ENCODE measurements at places on chromosomes 1 and 21. TPM values are rescaled to one million over a fixed set of nuclear protein-coding genes. Genes with fewer than 3 reads are reported as not detected.

- DNase-seq = no peak
Measured at GRCh38 chr1:40050863-40051262, 10.3 kb downstream of the CAP1 start.

DNA sequence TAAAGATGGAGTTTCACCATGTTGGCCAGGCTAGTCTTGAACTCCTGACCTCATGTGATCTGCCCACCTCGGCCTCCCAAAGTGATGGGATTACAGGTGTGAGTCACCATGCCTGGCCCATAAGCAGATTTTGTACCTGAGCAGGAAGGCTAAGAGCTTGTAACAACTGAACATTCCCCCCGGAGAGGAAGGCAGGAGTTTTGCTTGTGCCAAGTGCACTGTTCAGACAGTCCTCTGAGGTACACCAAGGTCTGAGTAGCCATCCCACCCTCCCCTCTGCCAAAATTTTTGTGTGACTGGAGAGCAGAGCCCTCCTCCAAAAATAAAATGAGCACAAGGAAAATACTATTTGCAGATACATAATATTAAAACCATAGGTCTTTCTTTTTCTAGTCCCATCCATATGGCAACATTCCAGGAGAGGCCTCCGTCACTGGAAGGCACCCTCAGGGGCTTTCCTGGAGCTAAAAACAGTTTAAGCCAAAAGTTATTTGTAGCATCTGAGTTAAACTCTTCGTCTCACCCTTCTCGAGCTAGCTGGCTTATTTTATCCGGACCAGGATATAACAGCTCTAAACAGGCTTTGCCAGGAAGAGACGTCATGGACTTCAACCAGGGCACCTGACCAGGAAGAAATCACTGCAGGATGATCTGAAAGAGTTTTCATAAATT is 27.2 kb downstream of the CAPN2 start:
- no peak for DNase-seq

DNA sequence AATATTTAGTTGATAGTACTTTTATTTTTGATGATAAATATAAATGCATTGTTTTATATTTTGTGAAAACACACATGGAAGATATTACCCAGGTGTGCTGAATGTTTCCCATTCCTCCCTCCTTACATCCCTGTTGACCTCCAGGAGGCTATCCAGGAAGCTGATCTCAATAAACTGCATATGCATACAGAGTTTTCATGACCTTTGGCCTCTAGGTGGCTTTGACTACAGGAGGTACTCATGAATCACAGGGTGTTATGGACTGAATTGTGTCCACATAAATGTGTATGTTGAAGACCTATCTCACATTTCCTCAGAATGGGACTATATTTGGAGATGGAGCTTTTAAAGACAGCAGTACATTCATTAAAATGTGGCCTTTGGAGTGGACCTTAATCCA is 914.9 kb upstream of the NCAM2 start:
- DNase-seq = no peak

DNA sequence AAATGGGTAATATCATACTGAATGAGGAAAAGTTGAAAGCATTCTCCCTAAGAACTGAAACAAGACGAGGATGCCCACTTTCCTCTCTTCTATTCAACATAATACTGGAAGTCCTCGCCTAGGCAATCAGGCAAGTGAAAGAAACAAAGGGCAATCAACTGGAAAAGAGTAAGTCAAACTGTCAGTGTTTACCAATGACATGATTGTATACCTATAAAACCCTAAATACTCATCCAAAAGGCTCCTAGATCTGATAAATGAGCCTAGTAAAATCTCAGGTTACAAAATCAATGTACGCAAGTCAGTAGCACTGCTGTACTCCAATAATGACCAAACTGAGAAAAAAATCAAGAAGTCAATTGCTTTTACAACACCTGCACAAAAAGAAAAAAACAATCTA is 575.8 kb upstream of the PRMT6 start:
- no peak for DNase-seq

- DNase-seq = no peak
Measured at GRCh38 chr1:239858057-239858456, 233.6 kb upstream of the FMN2 start.

DNA sequence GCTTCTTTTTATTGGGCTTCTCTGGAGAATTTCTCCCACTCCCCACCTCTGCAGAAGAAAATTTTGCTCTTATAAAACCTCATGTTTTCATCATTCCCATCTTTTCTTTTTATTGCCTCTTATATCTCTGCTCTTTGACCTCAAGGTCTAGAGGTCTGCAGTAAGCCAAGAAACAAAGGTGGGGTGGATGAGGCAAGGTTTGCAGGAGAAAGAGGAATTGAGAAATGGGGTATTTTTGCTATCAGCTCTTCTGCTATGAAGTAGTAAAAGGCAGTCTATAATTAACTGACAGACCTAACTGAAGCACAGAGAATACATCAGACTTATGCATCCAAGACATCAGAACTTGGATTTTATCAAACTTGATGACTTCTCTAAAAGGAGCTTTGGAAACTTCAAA is 22.9 kb downstream of the SYT11 start:
- DNase-seq = no peak

GRCh38 chr21:34112316-34113033 is 39.1 kb downstream of the MRPS6 start:
- no peak for DNase-seq

- DNase-seq = no peak
Measured at GRCh38 chr1:62725255-62725654, 37.1 kb upstream of the DOCK7 start.

Gene LCK
- 0.74 TPM for total RNA-seq

Gene FLG2
- total RNA-seq = not detected

Data from right atrium auricular region (tissue), 2 donors.